ENCODE measurements at places on chromosomes 4 and X.

- no peak for DNase-seq
Measured at GRCh38 chr4:109263721-109264120, 38.7 kb downstream of the COL25A1 start.

GRCh38 chrX:144297221-144297620, 413.4 kb downstream of the UBE2NL start:
- DNase-seq = no peak

GRCh38 chr4:61397174-61397573, 197.0 kb downstream of the ADGRL3 start:
- no peak for DNase-seq

GRCh38 chrX:139179592-139179991, 350.9 kb upstream of the F9 start:
- DNase-seq = no peak

DNA sequence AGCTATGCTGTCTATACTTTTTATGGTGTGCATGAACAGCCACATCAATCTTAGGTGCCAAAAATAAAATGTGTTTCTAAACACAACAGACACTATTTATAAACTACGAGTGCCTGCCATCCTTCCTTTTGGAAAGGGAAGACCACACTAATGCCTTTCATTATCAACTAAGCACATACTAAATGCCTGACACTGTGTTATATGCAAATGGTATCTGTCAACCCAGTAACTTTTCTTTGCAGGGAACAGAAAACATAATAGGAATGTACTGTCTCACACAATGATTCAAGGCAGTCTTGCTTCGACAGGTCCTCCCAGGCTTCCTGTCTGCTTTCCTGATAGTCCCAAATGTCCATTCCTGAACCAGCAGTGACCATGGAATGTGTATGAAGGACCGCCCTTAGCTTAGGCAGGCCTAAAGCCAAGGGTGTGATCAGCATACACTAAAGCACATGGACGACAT, 43.8 kb downstream of the ADGRA3 start:
- no peak for DNase-seq
